CD4-positive, alpha-beta memory T cell (primary cell): ENCODE measurements at places on chromosomes 4 and X. TPM values are rescaled to one million over a fixed set of nuclear protein-coding genes. Genes with fewer than 3 reads are reported as not detected.

- no peak overlapping the region for H3K4me3 ChIP-seq
- no peaks in the 10 kb centered on the region for H3K4me1 ChIP-seq
- H3K27ac ChIP-seq, result no peak overlapping the region
- H3K36me3 ChIP-seq, result no peaks in the 10 kb centered on the region
Observed at GRCh38 chr4:19309378-19309777, 942.3 kb upstream of the SLIT2 start.

DNA sequence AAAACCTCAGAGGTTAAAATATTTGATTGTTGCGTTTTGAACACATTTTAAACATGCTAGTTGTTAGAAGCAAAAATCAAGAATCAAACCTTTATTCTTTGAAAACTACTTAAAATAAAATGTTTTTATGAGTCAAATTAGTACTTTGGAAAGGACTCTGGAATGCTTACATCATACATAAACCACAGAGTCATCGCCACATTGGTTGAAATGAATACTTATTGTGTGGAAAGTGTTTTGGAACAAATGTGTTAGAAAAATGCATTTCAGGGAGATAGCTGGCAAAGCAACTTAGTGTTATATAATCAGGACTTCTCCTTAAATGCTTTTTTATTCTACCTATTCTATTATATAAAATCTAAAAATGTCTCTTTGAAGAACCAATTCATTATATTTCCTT lies 49.4 kb upstream of the CAMK2D start:
- no peak for DNase-seq
- H3K4me1 ChIP-seq, result no peaks in the 10 kb centered on the region
- no peak overlapping the region for H3K4me3 ChIP-seq
- no peaks in the 10 kb centered on the region for H3K36me3 ChIP-seq
- no peaks in the 10 kb centered on the region for H3K27me3 ChIP-seq

TMEM271 gene
- total RNA-seq, result not detected

DNA sequence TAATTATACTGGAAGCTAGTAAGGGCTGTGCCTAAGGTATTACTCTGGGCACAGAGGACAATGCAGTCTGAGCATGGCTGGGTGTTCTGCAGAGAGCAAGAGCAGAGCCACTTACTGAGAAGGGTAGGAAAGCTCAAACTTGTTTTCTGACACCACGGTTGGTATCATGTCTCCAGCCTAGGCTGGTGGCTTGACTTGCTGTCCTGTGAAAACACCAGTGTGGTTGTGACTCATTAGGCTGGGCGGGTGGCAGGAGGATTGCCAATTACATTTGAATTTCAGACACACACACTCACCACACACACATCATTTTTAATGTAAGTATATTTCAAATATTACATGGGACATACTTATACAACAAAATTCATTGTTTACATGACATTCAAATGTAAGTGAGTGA lies 19.7 kb upstream of the MTM1 start:
- H3K4me1 ChIP-seq, result peaks cover 30% of the 10 kb centered on the region
- no peak overlapping the region for H3K27ac ChIP-seq
- DNase-seq, result no peak
- H3K27me3 ChIP-seq, result no peaks in the 10 kb centered on the region
- no peak overlapping the region for H3K4me3 ChIP-seq

KIT gene
- 2.4 TPM for total RNA-seq

DNA sequence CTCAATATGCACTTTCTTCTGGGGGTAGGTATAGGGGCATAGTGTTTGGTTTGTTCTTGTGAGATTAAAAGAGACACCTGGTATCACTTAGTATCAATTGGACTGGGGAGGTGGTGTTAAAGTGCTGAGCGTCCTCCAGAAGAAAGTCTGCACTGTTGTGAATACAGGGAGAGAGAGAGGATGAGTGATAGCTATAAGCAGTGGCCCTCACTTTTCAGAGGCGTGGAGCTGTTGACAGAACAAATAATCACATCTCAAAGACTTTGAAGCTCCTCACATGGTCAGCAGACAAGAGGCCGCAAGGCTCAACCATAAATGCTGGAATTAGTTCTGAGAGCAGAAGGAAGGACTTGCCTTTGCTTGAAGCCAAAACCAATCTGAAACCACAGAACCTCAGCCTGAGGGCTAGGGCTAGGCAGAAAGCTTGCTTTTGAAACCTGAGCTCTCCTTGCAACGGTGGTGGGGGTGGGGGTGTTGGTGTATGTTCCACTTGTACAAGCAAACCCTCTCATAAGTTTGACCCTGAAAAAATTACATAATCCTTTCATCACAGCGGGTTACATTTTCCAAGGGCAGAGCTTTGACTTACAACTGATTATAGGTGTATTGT lies 123.2 kb upstream of the SCML1 start:
- H3K27me3 ChIP-seq, result no peaks in the 10 kb centered on the region
- H3K4me1 ChIP-seq, result no peaks in the 10 kb centered on the region
- H3K4me3 ChIP-seq, result no peak overlapping the region
- DNase-seq, result no peak
